GM06990 (cell line): ENCODE measurements at places on chromosomes 3 and 15.

DNA sequence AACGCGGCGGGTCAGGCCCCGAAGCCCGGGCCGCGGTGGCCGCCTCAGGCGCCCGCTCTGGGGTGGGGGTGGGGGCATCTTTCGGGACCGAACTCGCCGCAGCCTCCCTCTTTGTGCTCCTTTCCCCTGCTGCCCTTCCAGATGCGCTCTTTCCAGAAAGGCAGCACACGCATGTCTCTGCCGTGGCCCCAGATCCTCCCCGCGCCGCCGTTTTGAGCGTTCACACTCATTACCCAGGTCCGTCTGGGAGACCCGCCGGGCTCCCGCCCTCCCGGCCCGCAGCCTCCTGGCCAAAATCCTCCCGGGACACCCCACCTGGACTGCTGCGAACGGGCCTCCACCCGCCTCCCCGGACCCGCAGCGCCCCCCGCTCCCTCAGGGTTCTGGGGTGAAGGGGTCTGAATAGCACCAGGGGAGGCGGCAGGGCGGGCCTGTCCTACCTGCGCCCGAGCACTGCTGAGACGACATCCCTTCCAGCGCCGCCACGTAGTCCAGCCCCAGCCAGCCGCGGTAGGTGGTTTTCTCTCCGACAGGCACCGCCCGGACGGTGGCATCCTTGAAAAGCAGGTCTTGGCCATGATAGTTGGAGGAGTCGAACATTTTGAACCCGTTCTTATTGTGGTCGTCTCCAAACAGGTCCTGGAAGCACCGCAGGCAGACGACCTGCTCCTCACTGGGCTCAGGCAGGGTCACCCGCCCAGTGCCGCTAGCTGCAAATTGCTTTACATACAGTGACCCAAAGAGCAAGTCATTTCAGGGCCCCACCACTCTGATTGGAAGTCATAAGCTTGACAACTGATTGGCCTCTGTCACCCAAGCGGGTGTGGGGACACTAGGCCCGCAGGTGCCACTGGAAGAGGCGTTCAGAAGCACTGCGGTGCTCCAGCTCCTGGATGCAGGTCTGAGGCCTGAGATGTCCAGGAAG, 25.9 kb downstream of the MELTF start:
- DNase-seq: no peak

- no peak for DNase-seq
Observed at GRCh38 chr3:112136959-112137693, 4.1 kb upstream of the GCSAM start.

- DNase-seq: no peak
Observed at GRCh38 chr15:40995656-40996055, 42.4 kb downstream of the CHAC1 start.

DNA sequence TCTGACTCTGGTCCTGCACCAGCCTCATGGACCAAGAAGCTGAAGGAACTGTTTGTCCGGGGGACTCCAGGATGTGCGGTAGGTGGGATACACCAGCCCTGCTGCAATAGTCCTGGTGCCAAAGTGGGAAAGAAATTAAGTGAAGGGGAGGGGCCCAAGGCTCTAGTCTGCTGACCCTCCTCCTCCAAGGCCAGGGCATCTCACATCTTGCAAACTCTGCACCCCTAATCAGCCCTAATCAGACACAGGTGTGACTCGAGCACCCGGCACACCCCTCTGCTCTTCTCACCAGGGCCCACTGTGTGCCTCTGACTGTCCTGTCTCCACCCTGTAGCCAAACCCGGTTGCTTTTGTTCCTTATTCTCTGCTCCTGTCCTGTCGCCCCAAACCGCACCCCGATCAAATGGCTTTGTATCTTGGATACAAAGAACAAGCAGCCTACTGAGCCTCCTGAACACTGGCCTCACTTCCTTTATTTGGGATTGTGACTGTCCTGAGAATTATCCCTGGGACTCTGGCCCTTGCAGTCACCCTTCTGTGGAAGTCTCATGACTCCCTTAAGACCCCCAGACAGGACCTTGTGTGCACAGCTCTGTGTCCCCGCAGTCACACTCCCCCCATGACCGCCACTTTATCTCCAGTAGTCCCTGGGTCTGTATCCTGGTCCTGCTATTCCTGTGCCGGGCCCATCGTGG, 26.7 kb upstream of the SLC41A3 start:
- DNase-seq: no peak

- no peak for DNase-seq
Observed at GRCh38 chr15:63389902-63390670, 8.4 kb upstream of the CA12 start.

DNA sequence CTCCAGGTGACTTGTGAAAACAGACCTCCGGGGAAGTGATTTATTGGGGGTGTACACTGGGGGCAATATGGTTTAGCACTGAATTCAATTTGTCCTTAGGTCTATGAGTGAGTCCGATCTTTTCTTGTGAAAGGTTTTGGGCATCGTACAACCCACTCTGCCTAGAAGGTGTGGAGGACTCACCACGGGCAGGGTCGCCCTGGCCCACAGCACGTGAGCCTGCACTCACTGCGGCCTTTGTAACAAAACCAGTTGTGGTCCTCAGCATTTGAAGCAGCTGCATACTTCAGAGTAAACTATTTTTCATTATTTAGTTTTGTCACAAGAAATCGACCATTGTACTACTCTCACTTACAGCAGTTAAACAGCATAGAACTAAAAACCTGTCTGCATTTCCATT, 72.6 kb upstream of the BLM start:
- no peak for DNase-seq

- DNase-seq: no peak
Observed at GRCh38 chr3:36812240-36812639, 47.9 kb upstream of the DCLK3 start.

DNA sequence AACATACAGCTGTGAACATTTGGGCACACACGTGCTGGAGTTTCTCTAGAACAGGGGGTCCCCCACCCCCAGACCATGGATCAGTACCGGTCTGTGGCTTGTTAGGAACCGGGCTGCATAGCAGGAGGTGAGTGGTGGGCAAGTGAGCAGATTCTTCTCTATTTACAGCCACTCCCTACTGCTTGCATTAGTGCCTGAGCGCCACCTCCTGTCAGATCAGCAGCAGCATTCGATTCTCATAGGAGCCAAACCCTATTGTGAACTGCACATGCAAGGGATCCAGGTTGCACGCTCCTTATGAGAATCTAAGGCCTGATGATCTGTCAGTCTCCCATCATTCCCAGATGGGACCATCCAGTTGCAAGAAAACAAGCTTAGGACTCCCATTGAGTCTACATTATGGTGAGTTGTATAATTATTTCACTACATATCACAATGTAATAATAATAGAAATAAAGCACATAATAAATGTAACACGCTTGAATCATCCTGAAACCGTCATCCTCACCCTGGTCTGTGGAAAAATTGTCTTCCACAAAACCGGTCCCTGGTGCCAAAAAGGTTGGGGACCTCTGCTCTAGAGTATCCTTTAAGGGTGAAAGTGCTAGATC, 25.8 kb downstream of the CHRM5 start:
- DNase-seq: no peak

GRCh38 chr3:183913580-183913920, 28.9 kb upstream of the PARL start:
- no peak for DNase-seq

- no peak for DNase-seq
Observed at GRCh38 chr3:120567370-120568201, 28.6 kb upstream of the NDUFB4 start.

DNA sequence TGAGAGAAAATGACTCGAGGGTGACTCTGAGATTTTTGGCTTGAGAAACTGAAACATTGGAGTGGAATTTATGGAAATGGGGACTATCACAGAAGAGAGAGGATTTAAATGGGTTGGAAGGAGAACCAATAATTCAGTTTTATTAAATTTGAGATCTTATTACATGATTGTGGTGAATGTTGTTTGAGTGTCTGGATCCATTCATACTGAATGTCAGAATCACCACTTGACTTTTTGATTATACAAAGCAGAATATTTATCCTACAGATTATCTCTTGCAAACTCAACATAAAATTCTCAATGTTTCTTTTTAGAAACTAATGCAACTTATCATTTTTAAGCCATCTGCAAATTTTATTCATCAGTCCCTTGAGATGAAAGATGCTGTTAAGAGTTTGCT, 332.8 kb downstream of the CNTN3 start:
- no peak for DNase-seq

DNA sequence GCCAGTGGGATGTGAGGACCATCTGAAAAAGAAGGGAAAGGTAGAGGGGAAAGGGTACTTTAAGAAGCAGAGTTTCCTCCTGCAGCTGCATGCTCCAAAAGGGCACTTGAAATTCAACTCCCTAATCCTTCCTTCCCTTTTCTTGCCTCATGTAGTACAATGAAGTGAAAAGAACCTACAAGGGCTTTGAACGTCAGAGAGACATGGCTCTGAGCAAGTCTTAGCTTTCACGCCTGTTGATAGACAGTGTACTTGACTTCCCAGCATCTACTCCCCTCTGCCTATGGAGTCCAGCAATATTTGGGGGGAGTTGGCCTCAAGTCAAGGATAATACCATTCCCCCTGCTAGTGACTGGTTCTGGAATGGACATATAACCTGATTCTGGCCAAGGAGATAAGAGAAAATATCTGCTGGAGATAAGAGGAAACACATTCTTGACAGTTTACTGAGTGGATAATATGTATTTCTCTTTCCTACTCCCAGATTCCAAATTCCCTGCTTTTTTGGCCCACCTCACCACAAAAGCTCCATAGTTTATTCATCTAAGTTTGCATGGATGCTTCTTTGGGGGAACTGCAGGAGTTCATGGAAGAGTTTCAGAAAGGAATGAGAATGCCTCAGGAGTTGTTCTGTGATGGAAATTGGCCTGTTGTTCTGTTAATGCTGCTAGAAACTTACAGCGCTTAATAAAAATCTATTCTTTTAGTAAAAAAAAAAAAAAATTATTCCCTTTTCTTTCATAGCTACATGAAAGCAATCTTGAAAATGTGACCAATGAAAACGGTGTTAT, 193.0 kb upstream of the TPM1 start:
- no peak for DNase-seq

DNA sequence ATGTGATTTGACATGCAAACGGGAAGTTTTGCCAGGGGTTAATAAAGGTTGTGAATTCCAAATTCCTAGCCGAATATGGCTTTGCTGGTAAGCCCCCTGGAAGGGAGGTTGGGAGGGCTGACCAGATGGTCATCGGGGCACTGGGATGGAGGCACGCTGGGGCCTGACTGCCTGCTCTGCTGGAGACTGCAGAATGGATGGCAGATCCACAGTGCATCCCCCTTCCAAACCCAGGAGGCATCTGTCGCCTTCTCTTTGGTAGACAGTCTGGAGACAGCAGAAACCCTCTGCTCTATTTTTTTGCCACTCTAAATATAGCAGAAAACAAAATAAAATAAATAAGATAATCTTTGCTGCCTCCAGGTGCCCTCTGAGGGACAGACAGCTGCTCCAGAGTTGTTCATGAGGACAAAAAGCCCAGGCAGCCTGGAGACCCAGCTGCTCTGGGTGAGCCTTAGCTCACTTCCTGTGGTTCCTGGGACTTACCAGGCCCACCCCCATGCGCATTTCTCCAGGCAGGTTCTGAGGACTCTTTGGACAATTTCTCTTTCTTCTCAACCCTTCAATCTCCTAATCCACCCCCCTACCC, 6.1 kb upstream of the SPTBN5 start:
- no peak for DNase-seq

GRCh38 chr3:191138937-191139336, 60.1 kb upstream of the OSTN start:
- no peak for DNase-seq

DNA sequence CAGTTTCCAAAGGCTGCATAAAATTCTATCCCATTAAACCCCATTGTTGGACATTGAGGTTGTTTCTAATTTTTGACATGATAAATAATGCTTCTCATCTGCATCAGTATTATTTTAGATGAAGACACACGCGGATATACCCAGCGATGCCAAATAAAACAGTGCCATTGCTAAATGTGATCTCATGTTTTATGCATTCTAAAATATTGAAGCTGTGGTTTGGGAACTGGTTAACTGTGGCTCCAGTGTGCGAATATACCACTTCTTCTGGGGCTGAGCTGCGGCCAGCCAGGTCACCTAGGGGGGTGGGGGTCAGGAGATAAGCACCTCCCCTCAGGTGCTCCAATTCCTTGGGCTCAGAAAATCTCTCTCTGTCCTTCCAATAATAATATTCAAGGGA, 230.0 kb downstream of the ADAMTS9 start:
- DNase-seq: no peak

DNA sequence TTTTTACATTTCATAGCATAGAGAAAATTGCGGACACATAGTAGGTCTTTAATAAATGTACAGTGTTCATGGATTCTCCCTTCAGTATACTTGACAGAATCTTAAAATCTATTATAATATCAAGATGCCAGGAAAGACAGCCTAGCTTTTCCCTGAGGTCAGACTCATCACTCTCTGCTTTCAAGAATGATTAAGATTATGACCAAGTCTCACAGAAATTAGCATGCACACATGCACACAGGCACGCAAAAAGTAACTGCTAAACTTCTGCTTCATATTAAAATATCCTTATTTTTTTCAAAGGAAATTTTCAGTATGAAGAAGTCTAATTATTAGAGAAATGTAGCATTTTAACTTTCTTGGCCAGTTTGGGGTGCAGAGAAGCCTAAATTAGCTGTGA, 493.8 kb upstream of the NECTIN3 start:
- DNase-seq: no peak

GRCh38 chr15:96699871-96700401, 369.4 kb downstream of the NR2F2 start:
- DNase-seq: no peak

DNA sequence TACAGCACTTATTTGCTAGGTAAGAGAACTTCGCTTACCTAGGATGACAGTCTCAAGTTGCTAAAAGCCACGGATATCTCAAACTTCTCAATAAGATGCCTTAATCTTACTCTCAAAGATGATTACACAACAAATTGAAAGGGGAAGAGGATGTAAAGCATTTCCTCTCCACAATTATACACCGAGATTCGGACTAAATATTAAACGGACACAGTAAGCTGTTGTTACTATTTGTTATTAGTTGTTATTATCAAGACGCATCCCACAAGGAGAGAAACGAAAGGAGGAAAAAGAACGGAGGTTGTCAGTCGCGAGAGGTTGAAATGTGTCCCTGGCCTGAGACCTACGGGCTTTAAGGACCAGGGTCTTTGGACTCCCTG, 660 bp downstream of the ZNF106 start:
- DNase-seq: no peak

GRCh38 chr15:46039703-46040102, 404.9 kb downstream of the SQOR start:
- no peak for DNase-seq

GRCh38 chr3:29649815-29650547, 369.1 kb downstream of the RBMS3 start:
- peak; percentile 4 for DNase-seq

DNA sequence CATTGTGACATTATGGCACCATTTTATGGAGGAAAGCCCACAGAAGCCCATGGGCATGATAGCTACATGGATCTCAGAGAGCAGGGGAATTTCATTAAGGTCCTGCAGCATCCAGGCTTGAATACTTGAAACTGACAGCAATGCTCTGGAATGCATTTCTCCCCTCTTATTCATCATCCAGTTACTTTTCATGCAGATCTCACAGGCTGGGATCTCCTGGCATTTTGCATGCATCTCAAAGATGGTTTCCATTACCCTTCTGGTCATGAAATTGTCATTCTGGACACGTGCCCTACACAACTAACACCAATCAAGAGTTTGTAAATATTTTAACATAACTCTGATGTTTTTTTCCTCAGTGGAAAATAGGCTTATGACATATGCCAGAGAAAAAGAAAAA, 32.4 kb downstream of the VGLL3 start:
- DNase-seq: no peak

GRCh38 chr3:45321607-45322391, 66.6 kb upstream of the LARS2 start:
- no peak for DNase-seq
